ENCODE measurements at places on chromosomes 2 and 18.

- DNase-seq = no peak
These were observed 27.9 kb downstream of the WDR33 start for GRCh38 chr2:127783101-127783500.

GRCh38 chr2:73947412-73948018 lies 20.8 kb downstream of the DGUOK start:
- no peak for DNase-seq

GRCh38 chr18:48149020-48149685 lies 218.7 kb upstream of the SMAD2 start:
- DNase-seq = no peak

DNA sequence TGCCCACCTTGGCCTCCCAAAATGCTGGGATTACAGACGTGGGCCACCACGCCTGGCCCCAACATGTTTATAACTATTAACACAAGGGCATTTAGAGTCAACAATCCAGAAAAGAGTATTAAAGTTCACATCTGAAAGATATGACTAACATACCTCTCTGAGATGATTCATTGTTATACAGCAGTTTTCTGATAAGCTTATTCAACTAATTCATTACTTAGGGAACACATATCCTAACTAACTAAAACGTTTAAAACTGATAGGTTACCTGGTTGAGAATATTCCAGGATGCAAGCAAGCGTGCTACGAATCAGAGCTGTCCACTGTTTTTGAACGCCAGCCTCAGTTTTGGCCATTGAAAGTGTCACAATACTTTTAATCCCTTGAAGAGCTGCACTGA lies 34.0 kb upstream of the STRN start:
- DNase-seq = no peak

DNA sequence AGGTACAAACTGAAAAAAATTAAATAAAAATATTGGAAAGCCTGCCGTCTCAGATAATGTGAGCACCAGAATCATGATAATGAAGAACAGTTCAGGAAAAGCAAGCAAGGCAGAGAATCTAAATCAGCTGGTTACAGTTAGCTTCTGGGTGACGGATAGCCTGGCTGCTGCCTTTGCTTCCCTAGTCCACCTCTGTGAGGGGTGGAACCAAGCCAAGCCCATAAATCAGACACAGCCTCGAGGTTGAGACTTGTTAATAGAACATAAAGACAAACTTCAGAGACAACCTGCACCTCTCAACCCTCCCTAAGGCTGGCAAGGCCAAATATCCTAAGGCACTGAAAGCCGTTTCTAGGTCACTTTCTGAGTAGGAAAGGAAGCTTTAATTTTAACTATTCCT lies 334.7 kb upstream of the SLC39A10 start:
- DNase-seq = no peak

DNA sequence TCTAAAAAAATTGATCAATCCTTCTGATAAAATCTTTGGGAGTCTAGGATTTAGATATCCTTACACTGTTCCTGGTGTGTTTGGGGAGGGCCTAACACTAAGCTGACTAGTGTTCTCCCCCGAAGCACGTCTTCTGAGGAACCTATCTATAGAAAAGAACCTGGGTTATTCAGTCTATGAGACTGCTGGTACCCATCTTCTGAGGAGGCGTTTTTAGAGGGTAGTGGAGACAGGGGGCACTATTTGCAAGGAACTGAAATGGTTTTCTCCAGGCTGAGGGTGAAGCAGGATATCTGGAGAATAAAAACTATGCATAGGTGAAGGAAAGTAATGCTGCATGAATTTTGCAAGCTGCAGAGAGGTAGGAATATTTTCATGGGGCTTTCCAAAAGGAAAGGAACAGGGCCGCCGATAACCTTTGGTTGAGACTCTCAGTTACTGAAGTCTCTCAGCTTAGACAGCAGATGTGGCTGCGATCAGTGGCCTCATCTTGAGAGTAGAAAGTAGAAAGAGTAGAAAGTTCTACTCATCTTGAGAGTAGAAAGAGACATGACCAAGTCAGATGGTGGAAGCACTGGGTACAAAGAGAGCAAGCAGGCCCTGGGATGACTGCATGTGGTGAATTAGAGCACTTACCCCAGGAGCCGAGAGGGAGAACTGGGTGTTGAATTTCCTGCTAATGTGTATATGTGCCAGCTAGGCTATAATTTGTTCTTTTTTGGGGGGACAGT lies 31.8 kb upstream of the KCNE4 start:
- no peak for DNase-seq

DNA sequence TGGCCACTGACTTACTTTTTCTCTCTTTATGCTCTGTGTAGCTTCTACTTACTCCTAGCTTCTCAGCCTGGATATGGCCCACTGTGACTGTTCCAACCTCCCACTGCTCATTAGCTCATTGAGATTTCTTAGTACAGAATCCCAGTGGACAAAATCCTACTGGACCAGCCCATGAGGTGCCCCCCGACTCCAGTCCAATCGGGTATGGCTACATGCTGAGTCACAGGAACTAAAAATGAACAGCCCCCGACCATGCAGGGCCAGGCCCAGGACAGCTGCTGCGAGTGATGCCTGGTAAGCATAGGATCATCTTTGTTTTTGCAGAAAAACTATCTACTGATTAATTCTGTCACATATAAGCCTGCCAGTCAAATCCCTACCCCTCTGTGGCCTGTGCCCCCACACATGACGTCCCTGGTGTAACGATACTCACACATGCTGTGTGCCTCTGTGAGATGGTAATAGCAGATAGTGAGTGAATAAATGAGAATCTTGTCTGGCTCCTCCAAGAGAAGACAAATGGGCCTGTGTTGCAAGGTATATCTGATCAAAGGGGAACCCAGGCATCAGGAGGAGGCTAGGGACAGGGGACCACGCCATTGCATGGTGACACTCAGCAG lies 85.9 kb upstream of the KLF7 start:
- DNase-seq = no peak

DNA sequence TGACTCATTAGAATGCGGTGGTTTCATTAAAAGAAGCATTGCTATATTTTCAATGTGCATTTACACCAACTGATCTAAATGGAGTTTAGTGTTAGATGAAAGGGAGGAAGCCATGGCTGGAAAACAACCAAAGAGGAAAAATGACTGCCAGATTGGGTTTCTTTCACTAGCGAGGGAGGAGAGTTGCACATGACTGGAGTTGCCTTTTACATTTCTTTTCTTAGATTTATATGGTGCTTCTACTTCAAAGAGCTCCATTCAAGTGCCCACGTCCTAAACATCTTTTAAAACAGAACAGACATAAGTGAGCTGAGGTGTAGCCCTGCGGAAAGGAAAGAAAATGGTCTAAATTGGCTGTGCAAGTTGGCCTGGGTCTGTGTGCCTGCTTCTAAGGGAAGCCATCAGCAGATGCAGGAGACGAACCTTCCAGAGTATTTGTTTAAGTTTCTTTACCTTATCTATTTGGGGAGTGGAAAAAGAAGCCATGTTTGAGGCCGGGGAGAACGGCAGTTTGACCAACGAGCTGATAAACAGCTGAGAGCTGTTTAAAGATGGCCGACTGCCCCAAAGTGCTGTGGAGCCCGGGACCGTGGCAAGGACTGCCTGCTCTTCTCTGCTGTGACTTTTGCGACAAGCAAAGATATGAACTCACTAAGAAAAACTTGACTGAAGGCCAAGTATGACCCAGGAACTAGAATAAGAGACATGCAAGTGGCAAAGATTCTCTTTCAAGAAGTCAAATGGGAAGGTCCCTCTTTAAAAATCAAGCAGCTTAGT lies 327.0 kb downstream of the ZNF516 start:
- DNase-seq = no peak

GRCh38 chr18:42290318-42291307 lies 335.6 kb downstream of the PIK3C3 start:
- DNase-seq = no peak

GRCh38 chr2:113138428-113139322 lies 11.3 kb downstream of the IL1RN start:
- DNase-seq = no peak

All from anterior cingulate cortex (tissue), 58 donors.